ENCODE measurements at places on chromosomes 12 and 14.

DNA sequence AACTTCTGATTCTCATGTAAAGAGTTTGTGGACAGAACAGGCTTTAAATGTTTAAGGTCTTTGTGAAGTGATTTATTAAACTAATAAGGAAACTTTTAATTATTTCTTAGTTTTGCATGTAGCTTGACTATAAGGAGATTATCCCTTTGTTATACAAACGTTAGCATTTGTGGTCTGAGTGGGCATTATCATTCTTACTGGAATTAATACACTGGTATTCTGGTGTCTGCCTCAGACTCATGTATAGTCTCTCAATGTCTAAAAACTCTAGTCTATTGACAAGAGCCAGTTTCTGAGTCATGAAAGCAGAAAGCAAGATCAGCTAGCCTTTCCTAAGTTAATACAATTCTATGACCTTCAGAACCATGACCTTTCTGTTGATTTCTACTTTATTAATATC lies 51.3 kb downstream of the SOX5 start:
- no peak for DNase-seq

- no peak for DNase-seq
Observed at GRCh38 chr14:105602799-105603793, 76.7 kb downstream of the TMEM121 start.

GRCh38 chr12:72277415-72277814 lies 5.2 kb downstream of the TRHDE start:
- DNase-seq: peak; percentile 75

GRCh38 chr12:30345744-30346471 lies 349.8 kb downstream of the IPO8 start:
- DNase-seq: no peak

GRCh38 chr14:62431496-62431895 lies 613.8 kb downstream of the KCNH5 start:
- no peak for DNase-seq

DNA sequence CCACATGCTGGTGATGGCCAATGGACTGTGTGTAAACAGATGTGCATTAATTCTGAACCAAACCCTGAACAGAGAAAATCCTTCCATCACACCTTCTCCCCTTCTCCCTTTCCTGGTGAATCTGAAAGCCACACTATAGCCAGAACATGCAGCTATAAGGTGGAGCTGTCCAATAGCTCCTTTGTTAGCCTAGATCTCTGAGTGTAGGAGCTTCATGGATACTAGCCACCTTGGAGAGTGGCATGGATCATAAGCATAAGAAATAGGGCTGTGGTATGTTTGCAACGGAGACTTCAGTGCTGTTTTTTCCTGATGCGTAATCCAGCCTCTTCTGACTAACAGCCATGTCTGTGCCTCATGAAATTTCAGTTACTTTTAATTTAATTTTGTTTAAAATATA lies 364.5 kb downstream of the BTG1 start:
- peak; percentile 39 for DNase-seq

GRCh38 chr14:99595034-99595433 lies 9.0 kb downstream of the CCDC85C start:
- no peak for DNase-seq

- no peak for DNase-seq
Observed at GRCh38 chr12:104928036-104928745, 29.9 kb downstream of the SLC41A2 start.

- DNase-seq: peak; percentile 96
Observed at GRCh38 chr12:120761519-120761934, 35.9 kb downstream of the ACADS start.

- DNase-seq: peak; percentile 62
Observed at GRCh38 chr12:123011701-123012100, 31.2 kb downstream of the ARL6IP4 start.

GRCh38 chr12:31037931-31038330 lies 35.7 kb upstream of the DDX11 start:
- DNase-seq: no peak

DNA sequence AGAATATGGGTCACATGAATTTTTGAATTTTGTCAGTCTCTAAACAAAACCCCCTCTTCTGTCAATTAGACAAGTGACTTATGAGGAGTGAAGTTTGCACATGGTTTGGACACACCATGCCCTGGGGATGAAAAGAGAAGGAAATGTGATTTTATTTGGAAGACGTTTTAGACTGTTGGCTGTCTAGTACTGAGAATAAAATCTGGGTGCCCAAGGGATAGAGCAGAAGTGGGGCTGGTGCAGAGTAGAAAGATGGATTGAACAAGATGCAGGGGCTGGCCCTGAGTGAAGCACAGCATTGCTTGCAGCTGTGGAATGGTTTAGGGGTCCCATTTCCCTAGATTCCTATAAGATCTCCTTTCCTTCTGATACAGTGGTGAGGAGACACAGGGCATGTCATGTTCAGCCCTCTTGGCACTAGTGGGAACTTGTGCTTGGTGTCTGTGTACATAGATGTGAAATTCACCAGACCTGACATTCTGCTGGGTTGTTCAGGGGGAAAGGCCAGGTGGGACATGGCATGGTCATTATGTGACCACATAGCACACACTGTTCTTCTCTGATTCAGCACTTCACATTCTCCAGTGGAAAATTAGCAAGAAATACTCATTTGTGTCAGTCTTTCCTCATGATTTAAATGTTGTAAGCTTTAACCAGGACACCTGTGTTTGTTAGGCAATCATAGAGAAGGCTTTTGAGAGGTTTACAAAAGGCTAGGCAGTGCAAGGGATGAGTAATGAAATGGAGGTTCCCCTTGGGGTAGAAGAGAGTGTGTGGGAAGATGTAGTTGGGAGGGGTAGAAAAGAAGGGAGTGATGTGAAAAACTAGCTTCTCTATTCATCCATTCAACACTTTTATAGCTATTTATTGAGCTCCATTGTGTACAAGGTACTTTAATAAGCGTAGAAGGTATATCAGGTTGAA lies 202.3 kb upstream of the IGF1 start:
- DNase-seq: no peak

- no peak for DNase-seq
Observed at GRCh38 chr12:103456006-103456405, 39.8 kb downstream of the C12orf42 start.

DNA sequence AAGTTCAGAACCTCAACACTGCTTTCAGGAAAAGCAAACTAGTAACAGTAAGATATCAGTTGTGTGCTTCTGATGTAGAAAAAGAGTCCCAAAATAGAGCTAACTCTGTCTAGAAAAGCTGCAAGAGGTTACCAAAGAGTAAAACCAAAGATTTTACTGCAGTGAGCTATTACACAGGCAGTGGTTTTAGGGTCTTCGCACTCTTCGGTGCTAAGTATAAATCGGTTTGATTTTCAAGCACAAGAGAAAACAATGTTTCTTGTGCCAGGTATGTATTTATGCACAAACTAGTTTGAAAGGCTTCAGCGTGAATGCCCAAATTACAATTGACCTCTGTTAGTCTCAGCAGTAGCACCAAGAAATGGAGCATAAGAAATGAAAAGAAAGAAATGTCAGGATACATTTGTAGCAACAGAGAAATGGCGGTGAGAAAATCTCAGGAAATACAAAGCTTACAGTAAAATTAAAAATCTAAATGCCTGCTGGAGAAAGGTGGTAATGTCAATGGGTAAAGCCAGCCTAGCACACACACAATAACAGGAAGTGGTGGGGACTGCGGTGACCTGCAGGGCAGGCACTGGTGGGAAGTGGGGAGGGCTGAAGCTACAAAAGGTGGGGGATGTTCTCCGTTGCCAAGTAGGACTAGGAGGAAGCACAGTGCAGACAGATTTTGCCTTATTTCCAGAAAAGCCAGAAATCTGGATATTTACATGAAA lies 18.0 kb upstream of the DYRK2 start:
- DNase-seq: peak; percentile 23

GRCh38 chr12:31590642-31591379 lies at the start of gene DENND5B:
Gene DENND5B, minus strand, starts transcription at chr12:31591136. Its CDS starts 304 bp downstream, at chr12:31590832.
- DNase-seq: peak; percentile 61

DNA sequence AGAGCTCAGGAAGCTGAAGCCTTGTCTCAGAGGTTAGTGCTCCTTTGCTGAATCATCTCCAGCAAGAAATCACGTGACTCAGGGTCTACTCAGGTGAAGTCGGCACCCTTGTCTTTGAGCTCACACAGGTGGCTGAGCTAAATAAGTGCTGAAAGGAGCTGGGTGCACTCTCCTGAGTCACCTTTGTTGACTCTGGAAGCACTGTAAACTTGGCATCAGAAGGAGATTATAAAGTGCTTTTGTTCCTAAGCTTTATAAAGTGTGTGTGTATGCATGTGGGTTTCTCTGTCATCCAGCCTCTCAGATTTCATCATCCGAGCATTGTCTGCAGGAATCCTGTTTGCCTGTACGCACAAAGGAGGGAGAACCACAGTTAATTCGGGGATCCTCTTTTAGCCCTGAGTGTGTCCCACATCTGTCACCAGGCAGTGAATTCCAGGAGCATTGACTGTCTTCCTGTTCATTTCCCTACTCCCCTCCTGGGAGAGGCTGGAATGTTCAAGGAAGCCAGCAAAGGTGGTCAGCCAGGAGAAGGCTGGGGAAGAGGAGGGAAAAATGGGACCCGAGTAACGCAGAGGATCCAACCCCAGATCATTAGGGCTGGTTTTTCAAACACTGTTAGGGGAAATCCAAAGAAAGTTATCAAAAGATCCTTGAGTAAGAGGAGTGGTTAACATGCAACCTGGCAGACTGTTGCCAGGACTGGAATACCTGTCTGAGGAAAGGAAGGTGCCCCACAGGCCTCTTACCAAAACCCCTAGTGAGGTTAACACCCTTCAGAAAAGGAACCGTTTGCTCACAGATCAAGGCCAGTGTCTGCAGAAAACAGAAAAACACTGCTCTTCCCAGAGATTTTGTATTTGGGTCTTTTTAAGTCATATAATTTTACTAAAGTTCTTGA lies 157.5 kb upstream of the HIF1A start:
- peak; percentile 88 for DNase-seq

DNA sequence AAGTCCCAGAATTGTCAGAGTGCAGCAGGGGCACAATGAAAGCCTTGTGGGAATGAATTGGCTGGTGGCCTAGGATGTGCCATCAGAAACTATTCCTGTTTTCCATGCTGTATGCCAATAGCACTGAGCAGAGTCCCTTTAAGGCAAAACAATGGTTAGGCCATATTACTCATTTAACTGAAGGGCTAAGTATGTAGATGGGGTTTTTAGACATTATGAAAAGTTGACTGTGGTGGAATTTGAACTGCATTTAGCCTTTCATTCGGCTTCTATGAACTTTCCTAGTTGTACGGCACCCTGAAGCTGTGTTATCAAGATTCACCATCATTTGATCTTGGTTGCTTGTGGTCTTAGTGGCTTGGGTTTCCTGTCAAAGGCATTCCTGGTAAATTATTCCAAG lies 24.8 kb downstream of the IL26 start:
- peak; percentile 79 for DNase-seq

- peak; percentile 62 for DNase-seq
Observed at GRCh38 chr12:28489246-28489645, 299.0 kb downstream of the CCDC91 start.

GRCh38 chr14:100051543-100051942 lies 13.7 kb upstream of the EVL start:
- DNase-seq: no peak

- DNase-seq: no peak
Observed at GRCh38 chr14:37643701-37644100, 48.3 kb downstream of the TTC6 start.

DNA sequence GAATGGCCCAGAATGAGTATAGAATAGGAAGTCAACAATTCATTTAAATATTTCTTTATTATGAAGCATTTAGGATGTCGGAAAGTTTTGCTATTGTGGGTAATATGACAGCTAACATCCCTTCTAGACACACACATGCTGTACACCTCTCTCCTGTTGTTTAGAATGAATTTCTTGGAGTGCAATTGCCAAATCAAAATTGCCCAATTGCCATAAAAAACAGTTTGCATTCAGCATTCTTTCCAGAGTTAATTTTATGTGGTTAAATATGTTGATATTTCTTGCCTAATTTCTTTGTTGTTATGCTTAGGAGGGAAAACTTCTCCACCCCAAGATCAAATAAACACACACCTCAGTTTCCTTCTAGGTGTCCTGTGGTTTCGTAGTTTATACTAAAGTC lies 16.9 kb upstream of the SMCO2 start:
- peak; percentile 21 for DNase-seq

- no peak for DNase-seq
Observed at GRCh38 chr14:63793376-63793775, 59.4 kb upstream of the SYNE2 start.

- DNase-seq: no peak
Observed at GRCh38 chr14:59565087-59565486, 11.5 kb downstream of the CCDC175 start.

DNA sequence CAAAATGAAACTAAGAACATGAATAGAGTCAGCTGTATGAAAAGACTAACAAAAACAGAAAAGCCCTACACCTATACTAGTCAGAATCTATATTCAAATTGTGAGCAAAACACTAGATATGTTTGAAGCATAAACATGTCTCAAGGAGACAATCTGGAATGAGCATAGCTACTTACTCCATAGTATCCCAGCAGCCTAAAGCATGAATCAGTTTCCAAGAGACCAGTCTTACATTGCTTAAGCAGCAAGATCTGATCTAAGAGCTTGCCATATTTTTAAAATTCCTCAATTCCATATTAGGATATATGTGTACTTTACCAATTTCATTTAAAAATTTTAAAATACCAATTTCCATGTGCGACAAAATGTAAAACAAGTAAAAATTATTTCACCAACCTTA lies 7.7 kb downstream of the CAPS2 start:
- DNase-seq: peak; percentile 86

GRCh38 chr14:34009956-34010355 lies 59.1 kb upstream of the EGLN3 start:
- no peak for DNase-seq

DNA sequence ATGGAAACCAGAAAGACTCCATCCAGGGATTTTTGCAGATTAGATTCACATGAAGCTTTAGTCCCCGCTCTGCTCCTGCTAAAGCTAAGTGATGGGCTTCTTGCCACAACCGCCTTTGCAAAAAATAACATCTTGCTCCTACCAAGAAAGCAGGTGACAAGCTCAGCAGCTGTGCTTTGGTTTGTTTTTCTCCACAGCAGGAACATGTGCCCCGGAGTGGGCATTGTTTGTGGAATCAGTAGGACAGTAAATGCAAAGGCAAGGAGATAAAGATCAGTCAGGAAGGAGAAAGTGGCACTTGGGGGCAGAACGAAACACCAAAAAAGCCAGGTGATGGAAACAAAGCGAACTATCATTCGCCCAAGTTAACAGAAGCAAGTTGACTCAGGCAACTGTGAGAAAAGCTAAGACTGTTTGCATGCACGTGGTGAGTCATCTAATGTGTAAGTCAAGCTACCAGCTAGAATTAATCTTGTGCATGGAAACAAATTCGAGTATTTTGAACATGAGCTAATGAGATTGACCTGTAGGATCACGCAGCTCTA lies 165.5 kb upstream of the PLXNC1 start:
- DNase-seq: peak; percentile 90

- DNase-seq: no peak
Observed at GRCh38 chr14:33728010-33728498, 222.8 kb downstream of the EGLN3 start.

DNA sequence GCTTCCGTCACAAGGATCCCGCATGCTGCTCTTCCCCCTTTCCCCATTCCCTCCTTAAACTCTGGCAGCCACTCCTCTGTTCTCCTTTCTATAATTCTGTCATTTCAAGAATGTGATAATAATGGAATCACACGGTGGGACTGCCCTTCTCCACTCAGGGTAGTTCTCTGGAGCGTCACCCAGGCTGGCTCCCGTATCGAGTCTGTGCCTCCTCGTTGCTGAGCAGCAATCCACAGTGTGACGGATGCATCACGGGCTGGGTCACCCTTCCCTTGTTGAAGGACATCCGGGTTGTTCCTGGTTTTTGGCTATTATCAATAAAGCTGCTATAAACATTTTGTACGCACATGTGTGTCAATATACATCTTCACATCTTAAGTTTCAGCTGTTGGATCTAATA lies 5.7 kb upstream of the SYNE3 start:
- DNase-seq: no peak
